ENCODE measurements at places on chromosomes 1 and 21.
A peak's percentile ranks its signal among the peaks of the same experiment; 100 is the strongest.

DNA sequence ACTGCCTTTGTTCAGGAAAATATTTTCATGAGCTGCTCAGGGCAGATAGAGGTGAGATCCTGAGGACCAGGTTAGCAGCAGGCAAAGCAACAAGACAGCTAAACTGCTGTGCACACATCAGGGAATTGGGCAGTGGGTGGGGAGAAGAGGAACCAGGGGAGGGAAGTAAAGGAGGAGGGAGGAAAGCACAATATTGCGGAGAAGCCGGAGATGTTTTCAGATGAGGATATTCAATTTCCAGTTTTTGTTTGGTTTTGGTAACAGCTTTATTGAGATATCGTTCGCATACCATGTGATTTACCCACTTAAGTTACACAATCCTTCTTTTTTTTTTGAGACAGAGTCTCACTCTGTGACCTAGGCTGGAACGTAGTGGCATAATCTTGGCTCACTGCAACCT, 34.5 kb downstream of the EPHA10 start:
- peak; percentile 29 for DNase-seq

DNA sequence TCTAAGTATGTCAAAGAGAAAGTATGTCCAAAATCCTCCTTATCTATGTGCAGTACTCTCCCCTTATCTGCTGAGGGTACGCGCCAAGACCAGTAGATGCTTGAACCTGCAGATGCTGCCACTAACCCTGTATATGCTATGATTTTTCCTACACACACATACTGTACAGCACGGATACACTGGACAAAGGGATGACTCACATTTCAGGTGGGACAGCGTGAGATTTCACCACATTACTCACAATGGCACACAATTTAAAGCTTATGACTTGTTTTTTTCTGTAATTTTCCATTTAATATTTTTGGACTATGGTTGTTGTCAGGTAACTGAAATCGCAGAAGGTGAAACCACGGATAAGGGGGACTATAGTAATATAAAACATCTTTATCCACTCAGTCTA, 4.1 kb downstream of the ORC1 start:
- no peak for DNase-seq

DNA sequence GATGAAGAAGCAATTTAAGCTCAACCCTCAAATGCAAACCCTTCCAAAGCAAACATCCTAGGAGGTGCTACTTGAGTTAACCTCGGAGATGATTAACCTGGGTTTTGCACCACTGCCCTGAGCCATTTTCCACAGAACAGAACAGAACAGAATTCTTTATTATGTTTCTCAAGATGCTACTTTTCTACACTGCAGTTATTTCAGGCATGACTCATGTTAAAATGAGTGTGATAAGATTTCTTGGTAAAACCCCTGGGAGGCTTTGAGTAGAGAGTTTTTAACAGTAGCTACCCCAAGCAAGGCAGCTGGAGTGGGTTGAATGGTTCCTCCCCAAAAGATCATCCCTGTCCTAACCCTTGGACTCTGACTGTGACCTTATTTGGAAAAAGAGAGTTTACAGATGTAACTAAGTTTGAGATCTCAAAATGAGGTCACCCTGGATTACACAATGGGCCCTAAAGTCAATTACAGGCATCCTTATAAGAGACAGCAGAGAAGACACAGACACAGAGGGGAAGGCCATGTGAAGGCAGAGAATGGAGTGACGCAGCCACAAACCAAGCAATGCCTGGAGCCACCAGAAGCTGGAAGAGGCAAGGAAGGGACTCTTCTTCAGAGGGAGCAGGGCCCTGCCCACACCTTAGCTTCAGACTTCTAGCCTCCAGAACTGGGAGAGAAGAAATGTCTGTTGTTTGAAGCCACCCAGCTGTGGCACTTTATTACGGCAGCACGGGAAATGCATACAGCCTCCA, 153.4 kb downstream of the ETS2 start:
- peak; percentile 93 for DNase-seq

- no peak for DNase-seq
These were observed 21.0 kb downstream of the ABCG1 start for GRCh38 chr21:42239973-42240372.

GRCh38 chr1:184767591-184767990, 12.9 kb upstream of the EDEM3 start:
- DNase-seq, result no peak

GRCh38 chr1:27070390-27071048, 57.9 kb upstream of the TENT5B start:
- no peak for DNase-seq

DNA sequence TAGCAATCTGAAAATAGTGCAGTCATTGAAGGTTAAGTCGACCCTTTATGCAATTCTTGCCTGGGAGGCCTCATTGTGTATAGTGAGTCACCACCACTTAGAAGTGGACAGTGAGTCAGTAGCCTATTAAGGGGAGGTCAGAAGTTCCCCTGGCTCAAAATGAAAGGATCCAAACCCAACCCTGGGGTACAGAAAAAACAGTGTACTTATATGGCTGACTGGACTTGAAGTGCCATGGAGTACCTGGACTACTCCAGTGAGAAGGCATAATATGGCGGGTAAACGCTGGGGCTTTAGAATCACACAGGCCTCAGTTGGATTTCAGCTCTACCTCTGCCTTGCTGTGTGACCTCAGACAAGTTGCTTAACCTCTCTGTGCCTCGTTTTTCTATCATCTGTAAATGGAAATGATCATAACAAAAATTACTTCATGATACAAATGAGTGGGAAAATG, 2.2 kb upstream of the BCL9 start:
- peak; percentile 81 for DNase-seq

DNA sequence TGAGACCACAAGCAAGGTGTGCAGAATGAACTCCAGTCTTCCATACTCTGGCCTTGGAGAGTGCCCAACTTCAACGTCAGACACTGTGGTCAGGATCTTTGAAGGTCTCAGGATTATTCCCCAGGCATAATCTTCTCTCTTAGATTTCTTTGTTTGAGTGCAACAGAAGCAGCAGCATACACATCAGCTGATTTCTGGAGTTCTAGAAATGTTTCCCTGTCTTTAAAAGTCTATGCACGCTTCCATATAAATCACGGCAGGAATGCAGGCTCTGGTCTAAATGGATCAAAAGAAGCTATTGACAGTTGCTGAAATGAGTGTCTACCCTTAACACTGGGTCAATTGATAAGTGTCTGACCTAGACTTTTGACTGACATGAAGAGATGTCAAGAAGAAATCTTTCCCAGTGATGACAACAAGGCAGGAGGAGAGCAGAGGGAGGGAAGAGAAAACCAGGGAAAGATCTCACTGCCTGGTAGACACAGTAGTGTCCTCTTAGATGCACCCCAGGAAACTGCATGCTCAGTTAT, 279.7 kb downstream of the SPATA17 start:
- no peak for DNase-seq

DNA sequence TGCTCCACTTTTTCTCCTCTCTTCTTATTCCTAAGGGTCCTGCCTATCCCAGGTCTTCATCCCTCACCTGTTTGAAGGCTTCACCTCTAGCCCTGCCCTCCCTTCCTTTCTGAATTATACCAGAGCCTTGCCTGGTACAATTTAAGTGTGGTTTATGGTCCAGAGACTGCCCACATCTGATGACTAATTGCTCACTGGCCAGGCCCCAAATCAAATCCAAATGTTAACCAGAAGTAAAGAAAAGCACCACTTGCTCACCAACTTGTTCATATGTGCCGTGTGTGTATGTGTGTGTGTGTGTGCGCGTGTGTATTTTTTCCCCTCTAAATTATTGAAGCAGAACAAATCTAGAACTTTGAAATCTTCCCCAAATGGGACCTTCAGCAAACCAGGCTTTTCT, 26.4 kb downstream of the MYOM3 start:
- DNase-seq, result no peak

DNA sequence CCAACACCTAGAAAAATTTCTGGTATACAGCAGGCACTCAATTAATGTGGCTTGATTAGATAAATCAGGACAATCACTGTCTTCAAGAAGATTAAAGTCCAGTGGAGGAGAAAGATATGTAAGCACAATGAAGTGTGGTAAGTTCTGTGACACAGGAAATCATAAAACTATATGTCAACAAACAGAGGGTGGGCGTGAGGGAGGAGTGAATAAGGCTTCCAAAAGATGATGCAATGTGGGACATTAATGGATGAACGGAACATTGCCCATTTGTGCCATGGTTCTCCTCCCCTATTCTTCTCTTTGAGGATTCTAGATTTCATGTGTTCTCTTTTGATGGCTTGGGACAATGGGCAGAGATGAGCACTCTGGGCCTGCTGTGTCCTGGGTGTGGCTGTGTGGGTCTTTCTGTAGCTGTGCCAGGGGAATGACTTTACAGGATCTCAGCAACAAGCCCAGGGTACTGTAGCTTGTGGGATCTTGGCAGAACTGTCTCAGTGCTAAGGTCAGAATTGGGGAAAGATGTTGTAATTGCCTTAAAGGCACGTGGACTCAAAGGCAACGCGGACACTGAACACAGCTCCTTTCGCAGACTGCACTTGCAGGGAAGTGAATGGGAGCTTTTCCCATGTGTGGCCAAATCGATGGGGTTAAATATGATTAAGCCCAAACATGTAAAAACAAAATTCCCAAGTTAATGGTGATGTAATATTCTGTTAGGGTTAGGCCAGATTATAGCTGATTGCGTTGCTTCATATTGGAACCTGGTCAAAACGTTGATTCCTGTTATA, 366.9 kb downstream of the TGFB2 start:
- DNase-seq, result no peak

DNA sequence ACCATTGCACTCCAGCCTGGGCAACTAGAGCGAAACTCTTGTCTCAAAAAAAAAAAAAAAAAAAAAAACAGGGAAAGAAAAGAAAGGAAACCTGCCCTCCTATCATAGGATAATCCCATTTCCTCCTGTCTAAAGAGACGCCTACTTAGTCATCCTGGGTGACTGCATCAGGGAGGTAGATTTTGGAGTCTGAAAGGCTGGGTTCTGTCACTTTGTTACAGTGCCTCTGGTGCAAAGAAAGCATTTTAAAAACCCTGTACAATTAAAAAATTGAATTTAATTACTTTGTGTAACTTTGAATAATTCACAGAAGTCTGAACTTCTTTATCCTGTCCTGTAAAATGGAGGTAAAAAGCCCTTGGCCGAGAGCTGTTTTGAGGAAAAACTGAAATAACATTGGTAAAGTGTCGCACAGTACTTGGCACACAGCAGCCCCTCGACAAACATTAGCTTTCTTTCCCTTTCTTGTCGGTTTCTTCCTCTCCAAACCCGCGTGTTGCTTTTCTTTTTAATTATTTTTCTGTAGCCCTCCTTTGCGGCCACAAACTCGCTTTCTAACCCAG, 657 bp upstream of the HDAC1 start:
- DNase-seq, result peak; percentile 41

- no peak for DNase-seq
These were observed 16.1 kb downstream of the TP53BP2 start for GRCh38 chr1:223829678-223830077.

Measured in suppressor macrophage treated with lipopolysaccharide for 4 hours (primary cell).